ENCODE measurements at places on chromosomes 6 and 20.
A peak's percentile ranks its signal among the peaks of the same experiment; 100 is the strongest.

DNA sequence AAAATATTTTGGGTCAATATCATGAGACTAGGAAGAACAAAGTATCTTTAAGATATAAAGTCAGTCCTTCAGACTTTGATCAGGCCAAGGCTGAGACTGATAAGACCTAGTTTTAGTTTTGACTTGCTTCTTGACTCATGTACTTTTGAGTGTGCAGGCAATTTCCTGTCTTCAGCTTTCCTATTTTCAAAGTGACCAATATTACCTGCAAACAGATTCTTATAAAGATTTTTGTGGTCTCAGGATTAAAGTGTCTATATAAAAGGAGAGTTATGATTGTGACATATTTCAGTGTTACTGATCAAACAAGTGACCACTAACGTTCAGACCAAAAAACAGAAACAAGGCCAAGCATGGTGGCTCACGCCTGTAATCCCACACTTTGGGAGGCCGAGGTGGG is 36.0 kb upstream of the AKIRIN2 start:
- no peak for DNase-seq

- no peak for DNase-seq
Measured at GRCh38 chr20:49999329-49999728, 16.5 kb downstream of the SNAI1 start.

DNA sequence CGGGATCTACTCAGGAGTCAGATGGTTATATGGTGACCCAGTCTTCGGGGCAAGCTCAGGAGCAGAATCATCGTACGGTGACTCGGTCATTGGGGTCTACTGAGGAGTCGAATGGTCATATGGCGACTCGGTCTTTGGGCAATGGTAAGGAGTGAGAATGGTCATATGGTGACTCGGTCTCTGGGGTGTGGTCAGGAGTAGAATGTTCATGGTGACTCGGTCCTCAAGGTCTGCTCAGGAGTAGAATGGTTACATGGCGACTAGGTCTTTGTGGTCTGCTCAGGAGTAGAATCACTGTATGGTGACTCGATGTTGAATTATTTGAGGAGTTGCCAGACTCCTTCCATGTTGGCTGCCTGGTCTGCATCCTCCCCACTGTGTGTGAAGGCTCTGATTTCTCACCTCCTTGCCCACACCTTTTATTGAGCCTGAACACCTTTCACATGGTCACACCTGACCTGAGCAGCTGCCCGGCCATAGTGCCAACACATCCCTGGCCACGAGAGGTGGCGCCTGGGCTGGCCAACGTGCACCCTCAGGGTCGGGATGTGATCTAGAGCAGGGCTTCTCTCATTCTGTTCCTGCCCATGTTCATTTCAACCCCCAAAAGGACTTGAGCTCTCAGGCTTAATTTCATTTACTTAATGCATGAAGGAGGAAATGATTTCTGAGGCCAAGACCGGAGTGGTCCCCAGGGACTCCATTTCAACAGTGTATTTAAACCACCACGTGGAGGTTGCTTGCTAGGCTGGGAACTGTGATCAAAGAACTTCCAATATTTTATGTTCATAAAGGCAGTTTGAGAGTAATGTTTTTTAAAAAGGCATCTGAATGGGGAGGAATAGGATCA is 119.5 kb downstream of the PHACTR3 start:
- peak; percentile 63 for DNase-seq

GRCh38 chr6:167759912-167760311 is 66.8 kb upstream of the AFDN start:
- no peak for DNase-seq

DNA sequence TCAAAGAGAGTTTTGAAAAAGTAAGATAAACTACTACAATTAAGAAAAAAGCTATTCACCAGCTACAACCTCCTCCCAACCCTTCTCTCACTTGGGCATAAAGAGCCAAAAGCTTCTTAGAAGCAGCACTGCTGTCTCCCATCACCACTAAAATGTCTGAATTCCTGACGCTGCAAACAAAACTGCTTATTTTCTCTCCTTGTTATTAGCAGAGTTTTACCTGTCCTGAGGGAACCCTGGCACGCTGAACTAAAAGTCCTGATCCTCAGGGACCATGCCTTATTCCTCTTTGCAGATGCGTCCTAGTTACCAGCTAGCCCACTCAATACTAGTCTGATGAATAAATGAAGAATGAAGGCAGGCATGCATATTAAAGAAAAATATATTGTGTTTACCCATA is 1.1 kb downstream of the HACE1 start:
- DNase-seq: no peak
